ENCODE measurements at places on chromosomes 13 and 19. TPM values are rescaled to one million over a fixed set of nuclear protein-coding genes. Genes with fewer than 3 reads are reported as not detected.

Gene RAX2
- polyA plus RNA-seq, result not detected

Gene FUT1
- 0.03 TPM for polyA plus RNA-seq

Gene MBD3L5
- polyA plus RNA-seq, result not detected

Gene OCEL1
- polyA plus RNA-seq, result 9.1 TPM

Gene PODNL1
- 7.5 TPM for polyA plus RNA-seq

Gene IRGC
- not detected for polyA plus RNA-seq

Gene APOC4
- not detected for polyA plus RNA-seq

Gene TPTE2
- not detected for polyA plus RNA-seq

Gene KCNJ14
- polyA plus RNA-seq, result 1.1 TPM

Gene PRTN3
- not detected for polyA plus RNA-seq

Gene ZNF284
- 1.4 TPM for polyA plus RNA-seq
